Omental fat pad (tissue), 4 donors: ENCODE measurements at places on chromosomes 5 and 9.

- no peak for DNase-seq
Observed at GRCh38 chr5:31824869-31825517, 186.1 kb downstream of the PDZD2 start.

- DNase-seq, result no peak
Observed at GRCh38 chr9:70865471-70865870, 255.9 kb downstream of the TRPM3 start.

- no peak for DNase-seq
Observed at GRCh38 chr5:56686337-56687195, 128.8 kb upstream of the MAP3K1 start.

DNA sequence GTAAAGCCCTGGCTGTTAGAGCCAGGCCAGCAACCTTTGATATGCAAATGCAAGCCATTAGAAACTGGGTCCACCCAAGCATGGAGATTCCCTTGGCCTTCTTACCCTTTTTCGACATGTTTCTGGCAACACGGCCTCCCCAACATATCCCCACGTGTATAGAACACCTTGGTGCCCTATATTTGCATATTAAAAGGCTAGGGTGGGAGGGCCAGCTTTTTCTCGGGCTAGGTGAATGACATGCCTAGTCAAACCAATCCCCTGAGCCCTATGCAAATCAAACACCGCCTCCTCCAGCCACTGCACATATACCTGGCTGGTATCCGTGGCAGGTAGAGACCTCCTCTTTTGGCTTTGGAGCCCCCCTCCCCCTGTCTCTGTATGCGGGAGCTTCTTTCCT, 55.6 kb upstream of the ZFR start:
- no peak for DNase-seq

GRCh38 chr5:37831821-37832534, 7.9 kb downstream of the GDNF start:
- DNase-seq, result no peak

DNA sequence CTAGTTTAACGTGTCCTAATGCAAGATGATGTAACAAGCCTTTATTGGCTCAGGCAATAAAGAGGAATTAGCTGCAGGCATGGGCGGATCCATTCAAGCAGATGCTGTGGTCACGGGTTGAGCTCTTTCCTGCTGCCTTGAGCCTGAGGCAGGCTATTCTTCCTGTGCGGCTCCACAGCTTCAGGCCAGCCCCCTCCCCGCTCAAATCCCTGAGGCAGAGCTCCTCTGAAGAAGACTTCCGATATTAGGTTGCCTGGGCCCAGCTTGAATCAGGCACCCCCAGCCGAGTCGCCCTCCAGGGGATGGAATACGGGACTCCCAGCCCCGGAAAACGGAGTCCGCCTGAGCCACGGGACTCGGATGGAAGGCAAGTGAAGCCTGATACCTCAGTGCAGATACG, 95.0 kb upstream of the RUFY1 start:
- DNase-seq, result no peak

- DNase-seq, result no peak
Observed at GRCh38 chr5:132072528-132072927, 1.1 kb upstream of the CSF2 start.

- no peak for DNase-seq
Observed at GRCh38 chr5:142845402-142845921, 75.3 kb downstream of the ARHGAP26 start.

DNA sequence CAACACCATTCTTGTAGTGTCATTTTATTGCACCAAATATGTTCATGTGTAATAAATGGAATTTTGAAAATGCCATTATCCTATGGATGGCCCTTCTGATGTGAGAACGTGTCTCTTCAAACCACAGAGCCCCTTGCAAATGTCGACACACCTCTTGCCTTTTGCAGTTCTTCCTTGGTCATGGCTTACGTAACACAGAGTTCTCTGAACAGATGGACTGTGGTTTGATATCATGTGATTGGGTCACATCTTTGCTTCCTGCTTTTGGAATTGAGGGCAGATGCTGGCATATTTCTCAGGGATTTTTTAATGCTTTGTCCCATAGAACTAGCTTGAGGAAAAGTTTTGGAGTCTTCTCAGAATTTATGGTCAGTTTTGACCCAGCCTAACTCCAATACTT, 4.6 kb downstream of the TGFBR1 start:
- no peak for DNase-seq

DNA sequence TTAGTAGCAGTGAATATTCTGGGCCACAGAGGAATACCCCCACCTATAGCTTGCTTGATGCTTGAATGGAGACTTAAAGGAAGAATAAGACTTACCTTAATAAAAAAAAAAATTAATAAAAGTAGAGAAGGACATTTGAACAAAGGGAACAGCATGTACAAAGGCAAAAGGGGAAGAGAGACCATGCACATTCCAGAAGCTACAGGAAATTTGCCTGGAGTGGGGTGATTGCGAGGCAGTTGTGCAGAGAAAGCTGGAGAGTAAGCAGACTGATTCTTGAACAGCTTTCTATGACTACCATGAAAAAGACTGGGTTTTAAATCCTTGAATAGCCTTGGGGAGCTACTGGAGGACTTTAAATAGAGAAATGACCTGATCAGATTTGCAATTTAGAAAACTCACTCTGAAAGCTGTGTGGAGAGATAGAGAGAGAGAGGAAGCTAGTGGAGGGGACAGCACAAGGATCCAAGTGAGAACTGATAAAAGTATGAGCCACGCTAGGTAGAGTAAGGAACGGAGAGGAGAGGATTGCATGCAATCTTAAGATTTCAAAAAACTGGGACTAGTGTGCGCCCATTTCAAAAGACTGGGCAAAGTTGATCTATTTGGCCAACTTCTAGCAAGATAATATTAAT, 12.5 kb upstream of the SSBP2 start:
- DNase-seq, result no peak
